Suppressor macrophage treated with lipopolysaccharide for 4 hours (primary cell): ENCODE measurements at places on chromosomes 2 and 18.

DNA sequence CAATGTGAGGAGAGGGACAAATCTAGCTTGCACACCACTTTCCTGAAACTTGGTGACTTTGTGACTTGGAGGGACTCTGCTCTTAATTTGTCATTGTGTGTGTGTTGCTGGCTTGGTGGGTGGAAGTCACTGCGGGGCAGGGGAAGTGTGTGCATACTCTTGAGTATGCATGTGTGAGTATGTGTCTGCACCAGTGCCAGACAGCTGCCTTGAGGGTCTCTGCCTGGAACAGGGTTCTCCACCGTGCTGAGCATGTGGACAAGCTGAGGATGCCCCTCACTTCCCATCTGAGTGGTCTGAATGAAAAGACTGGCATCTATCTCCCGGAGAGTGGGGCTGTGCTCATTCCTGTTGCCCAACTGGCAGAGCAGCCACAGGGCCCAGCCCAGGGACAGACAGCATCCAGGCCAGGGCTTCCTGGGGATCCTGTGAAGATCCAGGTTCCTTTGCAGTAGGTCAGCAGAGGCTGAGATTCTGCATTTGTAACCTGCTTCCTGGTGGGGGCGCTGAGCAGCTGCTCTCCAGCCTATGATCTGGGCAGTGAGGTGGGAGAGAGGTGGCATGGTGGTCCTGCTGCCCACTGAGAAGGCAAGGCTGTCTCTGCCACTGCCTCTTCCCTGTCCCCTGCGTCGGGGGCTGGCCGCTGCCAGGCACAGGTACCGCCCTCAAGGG is 138.9 kb upstream of the HAAO start:
- no peak for DNase-seq

- DNase-seq = no peak
These were observed 7.4 kb downstream of the UGT1A6 start for GRCh38 chr2:233700028-233700635.

DNA sequence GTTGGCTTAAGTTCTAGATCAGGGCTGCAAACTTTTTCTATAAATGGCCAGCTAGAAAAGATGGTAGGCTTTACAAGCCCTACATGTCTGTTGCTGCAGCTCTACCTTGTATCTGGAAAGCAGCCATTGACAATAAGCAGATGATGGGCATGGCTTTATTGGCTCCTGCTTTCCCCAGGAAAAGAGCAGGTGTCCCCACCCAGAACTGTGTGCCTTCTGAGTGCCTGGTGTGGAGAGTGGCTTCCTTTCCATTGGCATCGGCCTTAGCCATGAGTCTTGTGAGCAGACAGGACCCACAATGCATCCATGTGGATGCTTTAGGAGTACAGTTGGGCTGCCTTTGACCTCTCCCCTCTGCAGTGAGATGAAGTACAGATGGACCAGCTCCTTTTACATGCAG is 120.2 kb downstream of the CD8B2 start:
- no peak for DNase-seq

DNA sequence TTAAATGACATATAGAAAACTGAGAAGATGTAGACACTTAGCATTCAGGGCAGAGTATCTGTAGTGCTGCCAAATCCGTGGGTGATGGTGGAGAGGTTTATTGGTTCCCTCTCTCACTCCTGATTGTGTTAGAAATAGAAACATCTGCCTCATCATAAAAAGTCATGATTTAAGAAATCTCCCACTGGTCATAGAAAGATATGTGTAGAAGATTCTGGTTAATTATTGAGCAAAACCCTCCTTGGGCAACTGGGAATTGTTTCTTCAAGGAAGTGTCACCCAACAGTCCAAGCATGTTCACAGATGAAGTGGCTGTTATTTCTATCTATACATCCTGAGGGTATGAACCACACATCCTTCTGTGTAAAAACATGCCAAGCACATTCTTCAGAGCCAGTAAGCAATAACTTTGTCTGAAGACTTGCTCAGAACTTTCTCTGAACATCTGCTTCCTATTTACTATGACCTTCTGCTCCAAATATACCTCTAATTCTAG is 33.6 kb upstream of the CHRNA1 start:
- peak; percentile 74 for DNase-seq

DNA sequence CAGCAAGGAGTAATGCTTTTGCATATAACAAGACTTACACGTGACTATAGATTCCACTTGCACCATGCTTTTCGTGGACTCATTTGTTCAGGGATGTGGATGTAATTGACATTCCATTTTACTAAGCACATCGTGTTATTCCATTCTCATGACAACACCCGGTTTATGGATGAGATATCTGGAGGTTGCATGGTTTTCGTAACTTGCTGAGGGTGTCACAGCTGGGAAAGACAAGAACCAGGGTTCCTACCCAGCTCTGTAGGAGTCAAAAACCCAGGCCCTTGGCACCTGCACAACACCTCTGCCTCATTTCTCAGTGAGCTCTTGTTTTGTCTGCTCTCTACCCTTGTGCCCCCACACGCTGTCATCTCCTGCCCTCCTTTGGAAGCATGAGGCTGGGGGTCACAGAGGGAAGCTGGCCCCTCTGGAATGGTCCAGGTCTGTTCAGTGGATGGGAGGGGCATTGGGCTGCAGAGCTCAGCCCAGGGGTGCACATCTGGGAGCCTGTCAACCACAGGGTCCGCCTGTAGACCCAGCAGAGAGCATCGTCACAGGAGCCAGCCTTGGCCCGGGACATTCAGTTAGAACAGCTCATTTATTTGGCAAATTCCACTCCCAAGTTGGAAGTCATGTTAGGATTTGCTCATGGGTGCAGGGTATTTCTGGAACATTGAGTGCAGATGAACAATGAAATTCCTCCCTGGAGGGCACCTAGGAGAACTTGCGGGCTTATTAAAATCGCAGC is 120.1 kb upstream of the TWIST2 start:
- no peak for DNase-seq

DNA sequence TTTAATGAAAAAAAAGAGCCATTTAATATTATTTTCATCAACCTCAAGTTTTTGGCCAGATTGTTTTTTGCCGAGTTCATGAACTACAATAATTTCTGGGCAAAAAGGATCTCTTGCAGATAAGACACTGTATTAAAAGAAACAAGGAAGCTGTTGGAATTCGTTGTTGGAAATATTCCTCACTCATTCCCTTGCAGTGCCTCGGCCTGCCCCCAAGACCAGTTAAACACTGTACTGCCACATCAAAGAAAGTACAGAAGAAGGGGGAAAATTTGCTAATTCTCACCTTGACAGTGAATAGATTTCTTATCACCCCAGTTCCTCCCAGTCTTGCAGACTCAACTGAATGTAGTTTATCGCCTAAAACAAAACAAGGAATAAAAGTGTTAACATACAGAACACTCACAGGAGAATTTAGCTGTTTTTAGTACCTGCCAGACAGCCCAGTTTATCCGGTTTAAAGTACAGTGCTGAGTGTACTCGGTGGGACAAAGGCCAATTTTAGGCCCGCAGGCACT is 1.2 kb downstream of the IDH1 start:
- DNase-seq = no peak

- no peak for DNase-seq
These were observed 531.9 kb downstream of the IRS1 start for GRCh38 chr2:226267516-226268289.

- no peak for DNase-seq
These were observed 97.4 kb downstream of the MCFD2 start for GRCh38 chr2:46818141-46818621.

DNA sequence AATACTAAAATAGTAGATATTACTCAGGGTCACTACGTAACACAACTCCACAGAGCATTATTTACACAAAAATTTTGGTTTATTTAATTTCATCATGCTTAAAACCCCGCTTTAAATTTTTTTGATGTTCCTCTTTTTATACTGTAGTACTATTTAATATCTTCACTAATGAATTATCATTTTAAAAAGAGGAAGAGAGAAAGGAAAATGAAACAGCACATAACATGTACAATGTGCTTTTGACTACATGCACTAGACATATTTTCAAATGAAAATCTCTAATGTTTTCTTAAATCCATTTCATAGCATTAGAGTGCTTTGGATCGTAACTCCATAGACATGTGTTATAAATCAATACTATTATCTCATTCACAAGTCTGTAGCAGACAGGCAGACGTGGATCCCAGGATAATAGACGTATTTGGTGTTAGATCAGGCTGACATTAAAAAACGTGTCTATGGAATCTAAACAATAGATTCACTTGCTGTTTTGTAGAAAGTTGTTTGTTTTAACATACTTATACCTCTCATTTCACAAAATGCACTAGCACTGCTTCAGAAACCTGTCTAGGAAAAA is 897.0 kb downstream of the CPS1 start:
- no peak for DNase-seq

DNA sequence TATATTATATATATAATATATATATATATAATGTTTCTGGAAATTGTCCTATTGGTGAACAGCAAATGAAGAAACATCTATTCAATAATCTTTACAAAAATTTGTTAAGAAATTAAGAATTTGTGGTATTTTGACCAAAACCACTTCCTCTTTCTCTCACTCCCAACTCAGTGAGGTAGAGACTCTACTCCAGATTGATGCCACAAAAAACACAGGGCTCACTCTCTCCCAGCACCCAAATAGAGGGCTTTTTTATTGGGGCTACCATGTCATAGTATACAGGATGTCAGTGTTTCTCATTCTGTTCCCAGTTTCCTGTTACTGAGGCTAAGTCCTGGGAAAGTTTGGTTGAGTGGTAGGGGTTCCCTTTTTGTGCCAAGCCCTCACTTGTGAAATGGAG is 1155.4 kb downstream of the BCL11A start:
- DNase-seq = no peak

- peak; percentile 86 for DNase-seq
These were observed 87.0 kb downstream of the ALPK2 start for GRCh38 chr18:58541789-58542425.

DNA sequence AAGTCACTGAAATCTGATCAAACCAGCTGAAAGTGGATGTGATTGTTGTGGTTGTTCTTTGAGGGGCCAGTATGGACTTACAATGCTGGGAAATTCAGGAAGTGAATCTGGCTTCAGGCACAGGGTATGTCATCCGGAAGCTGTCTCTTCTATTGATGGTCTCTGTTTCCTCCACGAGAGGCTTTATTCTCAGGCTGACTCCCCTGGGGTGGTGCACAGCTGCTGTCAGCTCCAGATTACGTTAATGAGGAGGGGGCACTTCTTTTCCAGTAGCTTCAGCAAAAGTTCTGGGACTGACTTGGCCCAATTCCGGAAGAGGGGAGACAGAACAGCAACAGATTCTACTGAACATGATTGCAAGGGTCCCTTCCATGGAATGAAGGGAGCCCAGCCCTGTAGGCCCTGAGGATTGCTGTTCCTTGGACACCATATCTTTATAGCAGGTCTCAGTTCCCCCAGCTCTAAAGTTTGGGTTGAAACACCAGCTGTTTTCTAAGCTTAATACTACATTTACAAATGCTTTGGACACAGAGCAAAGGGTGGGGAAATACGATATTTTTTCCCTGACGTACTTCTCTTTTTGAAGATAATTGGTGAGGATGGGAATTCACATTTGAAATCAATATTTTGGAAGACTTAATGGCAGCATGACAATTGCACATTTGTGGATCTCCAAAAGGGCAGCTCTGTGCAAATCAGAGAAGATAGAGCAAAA is 400.9 kb downstream of the TSN start:
- DNase-seq = peak; percentile 7

DNA sequence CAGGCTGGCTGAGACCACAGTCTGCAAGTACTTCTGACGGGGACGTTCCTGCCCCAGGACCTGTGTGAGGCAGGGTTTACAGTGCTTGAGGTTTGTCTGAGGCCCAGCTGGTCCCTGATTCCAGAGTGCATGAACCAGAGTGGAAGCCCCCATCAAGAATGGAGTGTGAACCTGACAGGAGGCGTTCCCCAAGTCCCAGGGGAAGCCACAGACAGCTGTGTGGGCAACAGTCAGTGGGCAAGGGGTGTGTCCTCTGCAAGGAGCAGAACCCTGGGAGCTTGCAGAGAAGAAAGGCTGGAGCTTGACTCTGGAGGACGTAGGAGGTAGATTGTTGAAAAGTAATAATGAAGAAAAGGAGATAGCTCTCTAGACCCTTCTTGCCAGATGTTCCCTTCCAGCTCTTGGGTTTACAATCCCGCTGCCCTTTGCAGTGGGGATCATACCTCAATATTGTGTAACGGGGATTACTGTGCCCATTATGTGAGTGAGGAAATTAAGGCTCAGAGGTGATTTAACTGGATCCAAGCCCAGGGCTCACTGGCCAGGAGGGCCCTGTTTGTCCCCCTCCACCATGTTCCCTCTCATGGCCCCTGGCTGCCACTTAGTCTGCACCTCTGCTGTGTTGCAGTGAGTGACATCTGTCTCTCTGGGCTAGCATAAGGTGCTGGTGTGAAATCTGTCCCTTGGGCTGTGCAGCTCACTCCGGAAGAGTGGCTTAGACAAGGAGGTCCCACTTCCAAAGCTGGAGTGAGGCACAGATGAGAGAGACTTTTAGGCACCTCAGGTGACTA is 6.2 kb downstream of the DBI start:
- DNase-seq = no peak

DNA sequence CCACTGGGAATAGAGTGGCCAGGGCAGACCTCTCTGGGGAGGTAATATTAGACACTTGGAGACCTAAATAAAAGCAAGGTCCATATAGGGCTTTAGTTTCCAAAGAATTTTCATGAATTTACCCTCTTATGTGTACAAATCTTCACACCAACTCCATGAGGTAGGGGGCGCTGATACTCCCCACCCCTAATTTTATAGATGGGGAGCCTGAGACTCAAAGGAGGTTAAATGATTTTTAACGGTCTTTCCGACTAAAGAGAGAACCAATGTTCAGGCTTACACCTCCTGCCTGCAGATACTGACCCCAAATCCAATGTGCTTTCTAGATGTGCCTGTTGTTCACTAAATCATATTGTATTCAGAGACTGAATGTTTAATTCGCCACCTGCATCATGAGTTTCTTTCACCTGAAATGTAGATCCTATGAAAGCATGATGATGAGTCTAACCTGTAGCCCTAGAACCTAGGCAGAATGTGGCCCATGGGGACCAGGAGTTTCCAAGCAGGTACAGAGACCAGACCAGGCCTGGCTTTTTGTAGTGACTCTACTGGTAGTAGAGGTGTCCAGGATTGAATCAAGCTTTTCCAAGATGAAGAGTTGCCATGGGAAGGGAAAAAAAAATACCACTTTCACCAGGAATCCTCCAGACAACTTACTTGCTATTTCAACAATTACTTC is 16.8 kb upstream of the PAX3 start:
- no peak for DNase-seq

DNA sequence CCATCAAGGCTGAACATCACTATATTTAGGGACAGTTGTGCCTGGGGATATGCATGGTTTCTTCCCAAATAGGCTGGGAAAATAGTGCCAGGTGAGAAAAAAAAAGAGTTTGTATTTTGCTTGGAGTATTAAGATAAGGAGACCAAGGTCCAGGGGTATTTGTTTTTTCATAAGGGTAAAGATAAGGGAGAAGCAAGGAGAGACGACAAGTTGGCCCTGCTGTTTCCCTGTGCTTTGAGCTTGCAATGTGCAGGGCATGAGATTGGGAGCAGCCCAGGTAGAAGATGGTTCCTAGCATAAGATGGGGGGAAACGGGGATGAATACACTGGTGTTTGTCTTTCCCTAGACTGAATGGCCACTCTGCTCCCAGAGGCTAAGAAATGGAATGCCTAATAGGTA is 8.8 kb upstream of the GPR39 start:
- DNase-seq = no peak

GRCh38 chr2:96245609-96246390 is 20.0 kb downstream of the TMEM127 start:
- DNase-seq = peak; percentile 95
